ENCODE measurements at places on chromosomes 6 and 20. TPM values are rescaled to one million over a fixed set of nuclear protein-coding genes. Genes with fewer than 3 reads are reported as not detected.

OTOR gene
- total RNA-seq, result 0.47 TPM

IFT52 gene
- 56.8 TPM for total RNA-seq

SLC17A1 gene
- not detected for total RNA-seq

TULP1 gene
- total RNA-seq, result 0.47 TPM

DOK5 gene
- total RNA-seq, result 350 TPM

BANF2 gene
- not detected for total RNA-seq

HLA-DMB gene
- 2.0 TPM for total RNA-seq

HLA-DPA1 gene
- 1.4 TPM for total RNA-seq

CFAP206 gene
- 3.0 TPM for total RNA-seq

GJA1 gene
- 87.7 TPM for total RNA-seq

MDFI gene
- 11.7 TPM for total RNA-seq

SMPDL3A gene
- 20.4 TPM for total RNA-seq

KCNK5 gene
- 0.16 TPM for total RNA-seq

CCN5 gene
- total RNA-seq, result not detected

HLA-DQA1 gene
- total RNA-seq, result 0.16 TPM

KIF6 gene
- 3.3 TPM for total RNA-seq

MCCD1 gene
- total RNA-seq, result not detected

SYCP2 gene
- total RNA-seq, result 4.1 TPM

MAP3K4 gene
- 45.7 TPM for total RNA-seq

C6orf52 gene
- total RNA-seq, result 1.7 TPM

SYNDIG1 gene
- 32.6 TPM for total RNA-seq

SMPD2 gene
- total RNA-seq, result 3.1 TPM

CST2 gene
- total RNA-seq, result not detected

WFDC5 gene
- total RNA-seq, result not detected

TPD52L2 gene
- total RNA-seq, result 20.3 TPM

SLC13A3 gene
- 10.8 TPM for total RNA-seq

KCNK16 gene
- total RNA-seq, result not detected

MATN4 gene
- total RNA-seq, result not detected

ADGB gene
- total RNA-seq, result 0.94 TPM

PHIP gene
- 78.0 TPM for total RNA-seq

MRAP2 gene
- 6.2 TPM for total RNA-seq

LHFPL5 gene
- total RNA-seq, result 1.1 TPM

PGC gene
- total RNA-seq, result not detected

FBXO30 gene
- 93.1 TPM for total RNA-seq

C6orf132 gene
- total RNA-seq, result not detected

DNMT3B gene
- 4.8 TPM for total RNA-seq

ATP5F1E gene
- total RNA-seq, result 28.7 TPM

GLP1R gene
- not detected for total RNA-seq

SUN5 gene
- not detected for total RNA-seq

SLC44A4 gene
- total RNA-seq, result not detected

TPBG gene
- total RNA-seq, result 2.2 TPM

REM1 gene
- not detected for total RNA-seq

MAFB gene
- total RNA-seq, result 11.1 TPM

TRDN gene
- 0.94 TPM for total RNA-seq

GPLD1 gene
- 12.6 TPM for total RNA-seq

SIRPD gene
- total RNA-seq, result not detected

CFB gene
- 0.62 TPM for total RNA-seq

PRL gene
- not detected for total RNA-seq

C20orf202 gene
- 0.16 TPM for total RNA-seq

SAMHD1 gene
- total RNA-seq, result 26.7 TPM

EYA2 gene
- 0.94 TPM for total RNA-seq

RAET1E gene
- total RNA-seq, result not detected

FHL5 gene
- 1.7 TPM for total RNA-seq

HSF2 gene
- total RNA-seq, result 88.1 TPM

XKR7 gene
- total RNA-seq, result 12.6 TPM

CDSN gene
- total RNA-seq, result not detected

WDR27 gene
- 31.5 TPM for total RNA-seq

Measured in occipital lobe (tissue), 3 donors.